ENCODE measurements at places on chromosomes 7 and 10.

DNA sequence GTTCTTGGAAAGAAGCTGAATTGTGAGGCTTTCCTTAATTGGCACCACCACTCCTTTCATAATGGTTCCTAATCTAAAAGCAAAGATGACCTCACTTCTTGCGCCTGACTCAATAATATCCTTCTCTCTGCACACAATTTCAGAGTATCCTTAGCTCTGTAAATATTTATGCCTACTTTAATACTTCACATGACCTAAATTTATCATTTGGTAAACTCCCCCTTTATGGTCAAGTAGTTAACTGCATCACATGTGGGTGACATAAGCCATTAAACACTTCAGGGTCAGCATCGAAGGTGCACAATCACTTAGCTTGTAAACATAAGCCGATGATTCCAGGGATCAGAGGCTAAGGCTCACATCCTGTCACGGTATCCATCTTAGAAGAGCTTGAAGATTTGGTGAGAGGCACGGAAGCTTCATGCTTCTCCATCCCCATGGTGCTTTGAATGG is 7.3 kb upstream of the RHOBTB1 start:
- DNase-seq = no peak

GRCh38 chr10:7563368-7563767 is 103.4 kb downstream of the ITIH5 start:
- DNase-seq = no peak

DNA sequence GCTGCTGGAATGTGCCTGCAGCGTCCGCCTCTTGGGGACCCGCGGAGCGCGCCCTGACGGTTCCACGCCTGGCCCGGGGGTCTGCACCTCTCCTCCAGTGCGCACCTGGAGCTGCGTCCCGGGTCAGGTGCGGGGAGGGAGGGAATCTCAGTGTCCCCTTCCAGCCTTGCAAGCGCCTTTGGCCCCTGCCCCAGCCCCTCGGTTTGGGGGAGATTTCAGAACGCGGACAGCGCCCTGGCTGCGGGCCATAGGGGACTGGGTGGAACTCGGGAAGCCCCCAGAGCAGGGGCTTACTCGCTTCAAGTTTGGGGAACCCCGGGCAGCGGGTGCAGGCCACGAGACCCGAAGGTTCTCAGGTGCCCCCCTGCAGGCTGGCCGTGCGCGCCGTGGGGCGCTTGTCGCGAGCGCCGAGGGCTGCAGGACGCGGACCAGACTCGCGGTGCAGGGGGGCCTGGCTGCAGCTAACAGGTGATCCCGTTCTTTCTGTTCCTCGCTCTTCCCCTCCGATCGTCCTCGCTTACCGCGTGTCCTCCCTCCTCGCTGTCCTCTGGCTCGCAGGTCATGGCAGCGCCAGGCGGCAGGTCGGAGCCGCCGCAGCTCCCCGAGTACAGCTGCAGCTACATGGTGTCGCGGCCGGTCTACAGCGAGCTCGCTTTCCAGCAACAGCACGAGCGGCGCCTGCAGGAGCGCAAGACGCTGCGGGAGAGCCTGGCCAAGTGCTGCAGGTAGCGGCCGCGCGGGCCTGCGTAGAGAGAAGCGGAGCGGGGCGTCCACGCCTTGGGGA is 645 bp downstream of the SLC26A4 start:
- DNase-seq = no peak

- no peak for DNase-seq
These were observed 134.6 kb downstream of the DPP6 start for GRCh38 chr7:154186811-154187210.

DNA sequence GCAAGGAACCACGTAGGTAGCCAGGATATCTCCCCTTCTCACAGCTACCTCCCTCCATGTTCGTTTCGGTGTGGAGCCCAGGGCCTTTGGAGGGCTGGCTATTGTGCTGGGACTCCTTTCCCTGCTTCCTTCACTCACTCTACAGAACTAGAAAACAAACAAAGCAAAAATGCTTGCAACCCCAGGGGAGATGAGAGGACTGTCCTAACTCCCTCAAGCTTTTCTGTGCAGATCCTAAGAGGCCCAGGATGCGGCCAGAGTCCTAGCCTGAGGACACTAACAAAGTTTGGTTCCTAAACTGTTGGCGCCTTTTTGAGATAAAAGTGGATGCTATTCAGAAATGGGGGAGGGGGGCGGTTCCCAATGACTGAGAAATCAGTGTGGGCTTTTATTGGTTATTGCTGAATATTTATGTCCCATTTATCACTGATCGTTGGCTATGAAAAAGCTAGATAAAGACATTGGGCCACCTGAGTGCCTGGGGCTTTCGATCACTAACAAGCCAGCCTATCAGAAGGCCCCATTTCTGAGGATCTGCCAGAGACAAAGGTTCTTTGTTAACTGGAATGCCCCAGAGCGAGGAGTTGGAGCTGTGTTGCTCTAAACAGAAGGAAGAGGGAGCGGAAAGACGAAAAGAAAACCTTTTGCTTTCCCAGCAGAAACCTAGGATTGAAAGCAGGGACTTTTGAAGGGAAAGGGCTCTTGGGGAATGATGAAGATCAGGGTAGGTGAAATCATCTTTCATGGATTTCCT is 95.2 kb upstream of the EGR2 start:
- no peak for DNase-seq

DNA sequence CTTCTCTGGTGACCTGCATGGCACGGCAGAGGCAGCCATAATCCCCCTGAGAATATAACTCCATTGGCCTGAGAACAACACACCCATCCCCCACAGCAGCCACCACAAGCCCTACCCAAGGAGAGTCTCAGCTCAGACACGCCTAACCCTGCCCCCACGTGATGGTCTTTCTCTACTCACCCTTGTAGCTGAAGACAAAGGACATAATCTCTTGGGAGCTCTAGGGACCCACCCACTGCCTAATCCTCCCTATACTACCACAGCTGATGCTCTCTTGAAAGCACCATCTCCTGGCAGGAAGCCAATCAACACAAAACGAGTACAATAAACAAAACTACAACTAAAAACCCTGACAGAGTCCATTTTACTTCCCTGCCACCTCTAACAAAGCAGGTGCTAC is 30.7 kb upstream of the HPSE2 start:
- no peak for DNase-seq

- DNase-seq = no peak
These were observed 144.7 kb downstream of the NRP1 start for GRCh38 chr10:33189808-33190207.

DNA sequence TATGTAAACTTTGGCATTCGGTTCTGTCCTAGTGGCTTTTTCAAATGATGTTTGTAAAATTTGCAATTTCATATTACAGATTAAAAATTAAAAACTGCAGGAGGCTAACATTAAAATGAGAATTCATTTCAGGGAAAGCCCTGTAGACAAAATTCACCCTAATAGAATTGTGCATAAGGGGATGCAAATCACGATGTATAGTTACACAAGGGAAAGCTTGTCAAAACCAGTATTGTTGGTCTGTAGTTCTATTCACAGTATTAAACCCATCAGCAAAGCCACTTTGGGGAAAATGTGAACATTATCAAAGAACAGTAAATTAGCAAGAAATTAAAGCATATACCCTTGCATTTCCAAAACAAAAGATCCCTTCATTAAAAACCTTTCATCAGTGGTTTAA is 39.9 kb upstream of the MKI67 start:
- no peak for DNase-seq

- no peak for DNase-seq
These were observed 2.8 kb upstream of the LZTS2 start for GRCh38 chr10:100996678-100997359.

- DNase-seq = no peak
These were observed 15.8 kb downstream of the SCD start for GRCh38 chr10:100362570-100363496.

DNA sequence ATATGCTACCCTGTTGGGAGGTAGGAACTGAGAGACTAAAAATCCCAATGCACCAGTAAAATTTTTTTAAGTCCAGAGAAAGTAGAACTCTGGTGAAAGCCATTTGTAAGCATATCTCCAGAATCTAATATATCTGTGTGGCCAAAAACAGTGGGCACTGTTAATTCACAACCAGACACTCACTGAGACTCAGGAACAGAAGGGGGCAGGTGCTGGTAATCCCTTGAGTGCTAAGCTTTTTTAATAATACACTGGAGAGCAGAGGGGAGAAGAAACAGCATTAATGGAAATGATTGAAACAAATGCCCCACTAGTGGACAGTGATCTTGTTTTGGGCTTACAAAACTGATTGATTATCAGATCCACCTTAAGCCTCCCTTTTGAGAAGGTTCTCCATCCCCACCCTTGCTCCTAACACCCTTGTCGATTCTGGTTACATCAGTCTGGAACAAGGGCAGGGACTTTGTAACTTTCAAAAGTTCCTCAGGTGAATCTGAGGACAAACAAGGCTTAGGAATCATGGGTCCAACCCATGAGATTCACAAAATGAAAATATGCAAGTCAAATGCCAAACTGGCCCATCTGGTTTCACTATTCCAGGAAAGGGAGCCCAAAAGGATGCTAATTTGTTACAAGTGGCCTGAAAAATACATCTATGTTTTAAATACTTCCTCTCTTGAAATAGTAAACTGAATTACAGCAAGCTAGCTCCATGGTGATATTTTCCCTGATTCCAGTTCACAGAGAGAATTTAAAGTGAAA is 29.7 kb downstream of the PLXNA4 start:
- no peak for DNase-seq

DNA sequence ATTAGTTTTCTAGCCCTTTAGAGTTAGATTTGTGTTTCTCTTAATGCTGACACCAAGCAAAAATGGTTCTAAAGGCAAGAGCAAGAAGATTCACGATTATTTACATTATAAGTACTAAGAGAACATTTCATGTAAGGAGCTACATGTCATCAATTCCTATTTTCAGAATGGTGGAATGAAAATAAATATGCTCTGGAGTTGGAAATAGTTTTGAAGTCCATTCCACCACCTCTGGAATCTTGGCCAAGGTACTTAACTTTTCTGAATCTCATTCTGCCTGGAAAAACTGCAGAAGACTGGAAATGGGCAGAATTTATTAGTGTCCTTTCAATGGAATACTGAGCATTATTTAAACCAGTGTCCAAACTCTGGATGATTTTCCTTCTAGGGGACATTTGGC is 125.1 kb upstream of the RAB11FIP2 start:
- no peak for DNase-seq

- DNase-seq = no peak
These were observed 300.8 kb downstream of the POM121L12 start for GRCh38 chr7:53336105-53336668.

DNA sequence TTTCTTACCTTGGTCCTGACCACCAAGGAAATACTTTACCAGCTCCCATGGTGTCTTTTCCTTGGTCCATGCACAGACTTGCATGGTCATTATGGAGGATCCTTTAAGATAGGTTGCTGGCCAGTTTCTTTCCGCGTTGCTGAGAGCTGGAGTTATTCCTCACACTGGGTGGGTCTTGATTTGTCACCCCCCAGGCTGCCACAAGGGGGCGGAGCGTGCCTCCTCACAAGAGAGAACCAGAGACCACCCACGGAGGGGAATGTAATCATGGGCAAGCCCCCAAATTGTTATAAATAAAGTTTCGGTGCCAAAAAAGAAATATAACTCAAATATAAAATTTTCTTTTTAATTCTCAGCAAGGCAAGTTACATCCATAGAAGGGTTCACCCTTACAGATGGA is 10.5 kb upstream of the TRIM24 start:
- DNase-seq = no peak

DNA sequence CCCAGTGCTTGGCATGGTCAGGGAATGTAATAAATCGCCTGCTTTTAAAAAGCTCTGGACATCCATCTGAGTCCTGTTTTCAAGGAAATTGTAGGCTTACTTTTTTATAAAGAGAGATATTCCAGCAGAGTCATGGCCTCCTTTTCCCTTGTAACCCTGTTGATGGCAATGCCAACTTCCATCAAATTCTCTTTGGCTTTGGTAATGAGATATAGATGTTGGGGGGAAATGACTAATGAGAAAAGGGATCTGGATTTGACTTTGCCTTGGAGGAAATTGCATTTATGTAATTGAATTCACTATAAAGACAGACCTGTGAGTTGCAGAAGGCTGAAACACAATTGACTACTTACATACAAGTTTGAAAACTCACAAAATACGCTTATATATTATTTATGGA is 347.5 kb downstream of the GPR158 start:
- DNase-seq = no peak

- DNase-seq = no peak
These were observed 206.2 kb downstream of the DIP2C start for GRCh38 chr10:483261-483660.

DNA sequence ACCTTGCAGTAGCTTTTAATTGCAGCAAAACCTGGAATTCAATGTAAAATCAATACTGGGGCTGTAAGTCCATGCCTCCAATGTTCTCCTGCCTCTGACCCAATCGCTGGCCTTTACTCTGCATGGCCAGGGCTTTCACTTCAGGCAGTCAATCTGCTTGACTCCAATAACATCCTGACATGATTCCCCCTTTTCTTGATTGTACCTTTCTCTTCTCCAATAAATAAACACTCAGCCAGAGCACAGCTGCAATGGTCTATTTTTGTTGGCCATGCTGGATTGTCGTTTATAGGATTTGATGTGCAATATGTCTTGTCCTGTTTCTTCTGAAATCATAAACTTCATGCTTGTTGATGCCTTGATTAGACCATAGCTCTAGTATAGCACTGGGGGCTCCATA is 97.8 kb upstream of the COL1A2 start:
- no peak for DNase-seq

DNA sequence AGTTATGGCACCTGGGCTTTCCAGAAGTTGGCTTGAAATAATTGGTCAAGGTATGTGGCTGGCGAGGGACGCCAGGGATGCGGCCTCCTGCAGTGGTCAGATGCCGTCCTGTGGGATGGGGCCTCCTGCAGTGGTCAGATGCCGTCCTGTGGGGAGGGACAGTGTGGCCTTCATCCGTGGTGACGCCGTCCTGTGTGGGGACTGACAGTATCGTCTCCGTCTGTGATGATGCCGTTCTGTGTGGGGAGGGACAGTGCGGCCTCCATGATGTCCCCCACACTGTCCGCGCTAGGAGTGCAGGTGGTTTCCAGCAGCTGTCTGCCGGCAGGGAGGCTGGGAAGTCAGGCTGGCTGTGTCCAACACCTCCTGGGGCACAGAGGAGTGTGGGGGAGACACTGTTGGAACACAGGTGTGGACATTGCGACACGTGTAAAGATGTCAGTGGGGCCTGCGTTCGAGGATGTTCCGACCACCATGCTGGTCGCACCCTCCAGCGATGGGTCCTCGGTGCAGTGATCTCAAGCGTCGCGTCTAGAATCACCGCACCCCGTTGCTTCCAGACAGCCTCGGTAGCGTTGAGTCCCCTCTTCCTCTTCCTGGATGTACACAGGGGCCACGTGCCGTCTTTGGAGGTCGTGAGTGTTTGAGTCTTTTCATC is 52.6 kb downstream of the INPP5A start:
- no peak for DNase-seq

Data from NCI-H1048 (cell line).